Fibroblast of lung (primary cell): ENCODE measurements at places on chromosomes 6 and 20. TPM values are rescaled to one million over a fixed set of nuclear protein-coding genes. Genes with fewer than 3 reads are reported as not detected.

DNA sequence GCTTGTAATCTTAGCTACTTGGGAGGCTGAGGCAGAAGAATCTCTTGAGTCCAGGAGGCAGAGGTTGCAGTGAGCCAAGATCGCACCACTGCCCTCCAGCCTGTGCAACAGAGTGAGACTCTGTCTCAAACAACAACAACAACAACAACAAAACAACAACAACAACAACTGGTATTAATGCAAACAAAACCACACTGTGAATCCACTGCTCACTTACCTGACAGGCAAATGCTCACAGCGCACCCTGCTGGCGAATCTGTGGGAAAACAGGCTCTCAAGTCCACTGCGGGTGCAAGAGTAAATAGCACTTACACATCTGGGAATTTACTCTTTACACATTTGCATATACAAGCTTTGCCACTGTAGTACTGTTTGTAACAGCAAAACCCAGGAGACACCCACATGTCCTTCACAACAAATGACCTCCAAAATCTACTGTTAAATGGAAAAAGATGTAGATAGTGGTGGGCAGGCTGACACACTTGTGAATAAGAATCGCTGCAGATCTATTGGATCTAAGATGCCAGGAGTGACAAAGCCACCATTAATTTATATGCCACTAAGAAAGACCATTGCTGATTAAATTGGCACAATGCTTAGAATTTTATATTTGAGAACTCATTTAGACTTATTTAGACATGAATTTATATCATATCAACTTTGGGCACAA, 29.3 kb downstream of the NSFL1C start:
- DNase-seq, result peak; percentile 70

GRCh38 chr6:80696268-80696667, 589.8 kb downstream of the BCKDHB start:
- no peak for DNase-seq

The IL17A gene
- not detected in 2 replicates for total RNA-seq

DNA sequence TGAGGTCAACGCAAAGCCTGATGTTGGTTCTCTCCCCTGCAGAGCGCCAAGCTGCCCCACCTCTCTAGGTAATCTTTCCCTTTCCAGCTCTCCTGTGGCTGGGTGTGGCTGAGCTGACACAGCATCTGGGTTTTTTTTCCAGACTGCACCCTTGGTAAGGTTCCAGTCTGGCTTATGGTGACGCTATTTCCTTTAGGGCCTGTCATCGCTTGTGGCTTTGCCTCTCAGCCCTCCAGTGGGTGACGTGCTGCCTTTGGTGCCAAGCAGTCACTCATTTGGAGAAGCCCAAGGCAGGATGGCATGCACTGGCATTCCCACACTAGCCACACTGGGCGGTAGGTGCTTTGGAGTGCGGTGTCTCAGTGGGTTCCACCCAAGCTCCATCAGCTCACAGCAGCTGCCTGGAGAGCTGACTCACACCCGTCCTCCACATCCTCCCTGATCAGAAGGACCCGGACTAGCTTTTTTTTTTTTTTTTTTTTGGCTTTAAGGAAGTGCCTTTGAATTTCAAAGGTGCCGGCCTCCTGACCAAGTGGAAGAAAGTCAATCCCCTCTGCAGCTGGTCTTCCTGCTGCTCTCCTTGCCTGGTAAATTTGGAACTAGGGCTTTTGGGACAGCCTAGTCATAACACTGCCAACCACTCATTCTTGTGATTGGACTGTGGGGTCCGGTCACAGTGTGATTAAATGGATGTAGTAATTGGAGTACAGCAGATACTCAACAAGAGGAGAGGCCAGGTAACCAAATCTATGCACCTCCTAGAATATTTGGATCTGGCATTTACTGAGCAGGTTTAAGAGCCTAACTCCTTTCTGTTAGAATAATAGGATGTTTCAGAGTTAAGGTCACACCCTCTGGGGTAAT, 153.6 kb downstream of the CD83 start:
- DNase-seq, result peak; percentile 98

DNA sequence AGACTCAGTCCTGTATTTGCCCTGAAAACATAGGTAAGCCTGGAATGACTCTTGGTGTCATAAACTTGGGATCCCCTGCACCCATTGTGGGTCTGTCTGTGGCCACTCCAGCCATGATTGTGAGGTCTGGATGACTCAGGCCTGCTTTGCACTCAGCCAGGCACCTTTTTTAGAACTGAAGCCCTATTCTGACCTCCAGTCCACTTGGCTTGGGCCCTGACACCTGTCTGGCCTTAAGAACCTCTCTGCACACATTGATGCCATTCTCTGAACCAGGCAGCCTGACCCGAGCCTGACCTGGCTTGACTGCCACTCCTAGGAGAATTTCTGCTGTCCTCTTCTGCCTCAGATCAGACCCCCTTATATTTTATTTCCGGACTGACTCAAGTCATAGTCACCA, 383.7 kb downstream of the MAFB start:
- DNase-seq, result no peak

GRCh38 chr6:79697430-79697829, 66.3 kb downstream of the SH3BGRL2 start:
- no peak for DNase-seq

The MYCT1 gene
- total RNA-seq, result under 0.01 TPM in 1 of 2 replicates, not detected in the other

- no peak for DNase-seq
Observed at GRCh38 chr20:25090492-25091429, 8.8 kb upstream of the VSX1 start.

GRCh38 chr6:111808493-111808892, 64.8 kb downstream of the FYN start:
- no peak for DNase-seq
